Activated naive CD8-positive, alpha-beta T cell treated with anti-CD3 and anti-CD28 coated beads for 36 hours (primary cell): ENCODE measurements at places on chromosomes 1 and 21.

DNA sequence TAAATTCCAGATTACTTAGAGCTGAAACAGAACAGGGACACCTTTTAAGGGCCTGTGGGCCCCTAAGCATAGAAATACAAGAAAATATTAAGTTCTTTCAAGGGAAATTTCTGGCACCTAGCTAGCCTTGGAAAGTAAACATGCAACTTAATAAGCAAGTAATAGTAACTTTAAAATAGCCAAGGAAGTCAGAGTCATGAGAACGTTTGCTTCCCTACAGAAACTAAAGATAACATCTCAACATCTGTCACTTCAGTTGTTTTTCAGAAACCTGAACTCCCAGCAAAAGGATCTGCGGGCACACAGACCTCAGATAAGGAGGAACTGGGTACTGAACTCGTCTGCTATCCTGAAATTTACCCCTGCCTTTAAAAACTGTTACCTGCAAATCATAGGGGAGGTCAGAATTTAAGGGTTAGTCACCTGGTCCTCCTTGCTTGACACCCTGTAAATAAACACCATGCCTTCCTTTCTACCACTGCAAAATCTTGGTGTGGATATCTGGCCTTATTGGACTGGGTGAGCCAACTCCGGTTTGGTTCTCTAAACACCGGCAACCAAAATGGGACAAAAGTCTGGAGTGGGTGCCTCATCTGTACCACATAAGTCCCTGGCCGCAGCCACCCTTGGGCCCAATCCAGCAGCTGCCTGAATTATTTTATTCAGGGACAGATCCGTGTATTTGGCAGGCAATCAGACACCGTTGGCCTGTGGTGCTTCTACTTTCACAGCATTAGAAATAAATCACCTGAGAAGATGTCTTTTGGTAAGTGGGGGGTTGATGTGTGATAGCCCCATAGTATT lies 27.9 kb downstream of the NRDC start:
- H3K4me1 ChIP-seq: peaks cover 10% of the 10 kb centered on the region
- no peak overlapping the region for H3K27ac ChIP-seq
- H3K36me3 ChIP-seq: peaks cover 20% of the 10 kb centered on the region
- H3K4me3 ChIP-seq: no peak overlapping the region

DNA sequence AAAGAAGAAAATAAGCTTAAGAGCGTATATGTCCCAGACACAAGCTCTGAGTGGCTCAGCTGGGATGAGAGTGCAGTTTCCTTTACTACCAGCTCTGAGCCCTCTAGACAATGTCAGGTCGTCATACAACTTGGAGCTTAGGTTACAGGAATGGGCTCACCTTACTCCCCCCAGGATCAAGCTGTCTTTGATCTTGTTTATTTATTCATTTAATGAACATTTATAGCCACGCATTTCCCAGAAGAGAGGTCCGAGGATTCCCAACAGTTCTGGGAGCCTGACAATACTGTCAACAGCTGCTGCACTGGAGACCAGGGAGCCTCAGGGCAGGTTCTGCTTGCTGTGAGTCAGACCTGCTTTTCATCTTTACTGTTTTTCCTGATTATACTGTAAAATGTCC lies 378.9 kb downstream of the PLPP3 start:
- no peak overlapping the region for H3K4me3 ChIP-seq
- no peaks in the 10 kb centered on the region for H3K27me3 ChIP-seq
- H3K4me1 ChIP-seq: no peaks in the 10 kb centered on the region
- H3K27ac ChIP-seq: no peak overlapping the region
- no peaks in the 10 kb centered on the region for H3K36me3 ChIP-seq

GRCh38 chr1:10459184-10459583 lies 9.4 kb downstream of the CORT start:
- no peak overlapping the region for H3K4me3 ChIP-seq
- peaks cover 5% of the 10 kb centered on the region for H3K4me1 ChIP-seq
- no peak for DNase-seq
- H3K27me3 ChIP-seq: no peaks in the 10 kb centered on the region
- no peak overlapping the region for H3K27ac ChIP-seq

GRCh38 chr1:29232387-29232786 lies 1.7 kb upstream of the MECR start:
- H3K4me3 ChIP-seq: no peak overlapping the region
- no peaks in the 10 kb centered on the region for H3K36me3 ChIP-seq
- H3K27me3 ChIP-seq: peaks cover 19% of the 10 kb centered on the region
